ENCODE measurements at places on chromosomes 12 and 14.

GRCh38 chr12:102522768-102523167, 42.4 kb upstream of the IGF1 start:
- DNase-seq = no peak

DNA sequence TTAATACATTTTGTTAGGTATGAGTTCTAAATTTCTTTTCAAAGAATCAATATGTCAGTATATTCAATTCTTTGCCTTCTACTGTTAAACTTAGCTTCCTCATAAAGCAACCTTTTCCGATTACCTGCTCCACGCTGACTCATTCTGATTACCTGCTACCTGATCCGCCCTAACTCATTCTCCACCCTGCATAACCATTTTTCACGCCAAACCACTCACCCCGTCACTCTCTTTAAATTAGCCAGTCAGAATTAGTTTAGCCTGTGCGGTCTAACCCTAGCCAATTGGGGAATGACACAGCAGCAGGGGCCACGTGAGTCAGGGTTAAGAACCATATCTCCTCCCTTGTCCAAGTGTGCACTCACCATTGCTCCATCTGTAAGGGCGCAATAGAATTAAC, 72.2 kb upstream of the FICD start:
- no peak for DNase-seq

DNA sequence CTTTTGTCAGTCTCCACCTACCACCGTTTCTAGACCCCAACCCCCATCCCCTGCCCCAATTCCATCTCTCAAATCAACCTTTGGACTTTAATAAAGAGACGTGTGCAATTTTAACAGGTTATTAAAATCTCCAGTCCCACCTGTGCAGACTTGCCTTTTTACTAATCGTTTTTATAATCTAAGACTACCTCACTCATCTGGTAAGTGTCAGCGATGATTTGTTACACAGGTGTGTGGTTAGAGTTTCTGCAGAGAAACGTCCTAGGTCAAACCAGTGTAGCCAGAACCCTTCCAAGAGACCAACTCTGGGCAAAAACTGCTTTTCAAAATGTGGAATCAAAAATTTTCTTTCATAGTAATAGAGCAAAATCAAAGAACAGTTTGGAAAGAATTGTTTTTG, 60.4 kb upstream of the PELI2 start:
- DNase-seq = no peak

GRCh38 chr12:122265886-122266229, 436 bp downstream of the VPS33A start:
- DNase-seq = no peak

- no peak for DNase-seq
Observed at GRCh38 chr12:132507161-132507538, 17.2 kb downstream of the FBRSL1 start.

- no peak for DNase-seq
Observed at GRCh38 chr12:96902076-96902475, 5.0 kb upstream of the NEDD1 start.

DNA sequence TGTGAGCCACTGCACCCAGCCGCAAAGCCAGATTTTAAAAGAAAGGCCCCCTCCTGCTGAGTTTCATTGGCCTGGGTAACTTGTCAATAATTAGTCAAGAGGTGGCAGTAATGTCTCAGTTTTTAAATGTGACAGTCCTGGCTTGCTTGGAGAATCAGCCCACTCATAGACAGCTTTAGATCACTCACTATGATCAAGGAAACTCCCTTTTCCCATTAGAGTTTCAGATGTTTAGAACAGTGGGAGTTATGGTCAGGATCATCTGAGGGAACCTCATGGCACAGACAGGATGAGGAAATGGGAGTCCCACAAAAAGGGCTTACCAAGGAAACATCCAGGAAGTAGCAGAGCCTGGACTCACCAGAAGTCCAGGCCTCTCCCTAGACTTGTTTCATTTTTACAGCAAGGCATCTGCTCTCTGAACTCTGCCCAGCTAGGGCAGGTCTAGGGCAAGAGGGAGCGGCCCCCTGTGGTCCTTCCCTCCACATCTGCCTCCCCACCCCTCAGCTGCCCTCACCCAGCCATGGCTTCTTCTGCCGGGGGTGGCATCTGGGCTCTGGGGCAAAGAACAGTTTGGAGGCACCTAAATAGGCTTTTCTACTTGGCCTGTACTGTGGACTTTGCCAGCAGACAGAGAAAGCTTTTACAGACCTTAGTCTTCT, 11.2 kb downstream of the BCL2L14 start:
- DNase-seq = no peak

GRCh38 chr12:26748412-26748740, 84.6 kb downstream of the ITPR2 start:
- DNase-seq = no peak

DNA sequence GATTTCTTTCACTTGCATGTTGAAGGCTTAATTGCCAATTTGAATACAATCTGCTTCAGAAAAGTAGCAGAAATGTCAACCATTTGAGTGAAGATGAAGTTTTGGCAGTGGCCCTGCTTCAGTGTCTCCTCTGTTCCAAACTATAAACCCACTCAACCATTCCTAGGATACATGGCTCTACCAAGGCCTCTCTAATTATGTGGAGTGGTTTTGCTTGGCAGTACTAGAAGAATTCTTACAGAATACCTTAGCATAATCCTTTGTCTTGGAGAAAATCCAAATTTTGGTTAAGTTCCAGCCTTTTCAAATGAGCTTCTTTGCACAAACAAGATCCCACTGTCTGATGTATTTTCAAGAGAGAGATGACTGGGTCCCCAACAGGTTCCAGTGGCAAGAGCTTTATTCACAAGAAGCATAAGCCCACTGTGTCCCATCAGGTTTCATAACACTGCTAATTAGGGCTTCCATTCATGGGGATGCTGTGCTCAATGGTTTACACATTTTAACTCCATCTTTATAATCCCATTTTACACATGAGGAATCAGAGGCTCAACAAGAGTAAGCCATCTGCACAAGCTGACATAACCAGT, 234.5 kb downstream of the IPO8 start:
- DNase-seq = no peak

DNA sequence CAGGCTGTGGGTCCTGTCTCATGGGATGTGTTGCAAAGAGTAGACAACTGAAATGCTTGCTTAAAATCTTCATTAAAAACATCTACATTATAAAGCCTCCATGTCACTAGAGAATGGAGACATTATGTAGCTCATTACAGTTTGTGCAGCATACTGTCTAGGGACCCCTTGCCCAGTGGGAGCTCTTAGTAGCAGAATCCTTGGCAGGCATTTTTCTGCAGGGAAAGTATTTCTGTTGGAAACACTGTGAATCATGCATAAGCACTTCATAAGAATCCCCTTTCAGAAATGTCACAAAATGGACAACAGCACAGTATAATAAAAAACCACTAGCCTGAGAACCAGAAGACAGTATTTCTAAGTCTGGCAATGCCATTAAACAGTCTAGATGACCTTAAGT, 174.3 kb downstream of the MGAT4C start:
- DNase-seq = no peak

- DNase-seq = no peak
Observed at GRCh38 chr12:26335651-26336050, 140.3 kb downstream of the SSPN start.

- peak; percentile 38 for DNase-seq
Observed at GRCh38 chr14:22850944-22851764, 14.8 kb downstream of the MMP14 start.

DNA sequence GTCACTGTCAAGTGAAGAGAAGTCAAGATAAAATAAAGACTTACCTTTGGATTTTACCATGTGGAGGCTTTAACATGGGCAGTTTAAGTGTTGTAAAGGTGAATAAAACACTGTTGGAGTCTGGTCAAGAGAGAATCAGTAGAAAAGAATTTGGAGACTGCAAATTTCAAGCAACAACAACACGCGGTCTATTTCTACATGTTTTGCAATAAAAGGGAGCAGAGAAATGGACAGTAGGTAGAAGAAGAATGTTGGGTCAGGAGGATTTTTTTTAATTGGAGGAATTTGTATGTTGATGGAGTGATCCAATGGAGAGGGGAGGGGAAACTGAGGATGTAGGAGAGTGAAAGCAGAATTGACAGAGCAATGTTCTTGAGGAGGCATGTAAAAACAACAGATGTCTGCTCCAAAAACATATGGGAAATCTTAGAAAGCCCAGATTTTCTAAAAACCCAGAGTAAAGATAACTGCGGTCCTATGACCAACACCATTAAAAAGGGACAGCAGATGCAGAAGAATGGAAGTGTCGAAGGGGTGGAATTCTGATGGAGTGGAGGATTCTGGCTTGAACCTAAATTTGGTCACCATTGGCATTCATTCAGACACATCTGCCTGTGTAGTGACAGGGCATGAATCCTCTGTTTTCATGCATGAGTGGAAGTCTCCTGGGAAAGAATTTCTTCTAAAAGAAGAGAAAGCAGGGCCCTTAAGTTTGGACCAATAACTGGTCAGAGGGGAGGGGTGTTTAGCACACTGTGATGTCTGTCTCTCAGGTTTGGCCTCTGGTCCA, 68.0 kb upstream of the OSBPL8 start:
- no peak for DNase-seq

- no peak for DNase-seq
Observed at GRCh38 chr14:103378038-103378854, 7.0 kb upstream of the MARK3 start.
